ENCODE measurements at places on chromosomes 4 and X. TPM values are rescaled to one million over a fixed set of nuclear protein-coding genes. Genes with fewer than 3 reads are reported as not detected.

The IL1RAPL2 gene
- total RNA-seq, result not detected

The C4orf51 gene
- not detected for total RNA-seq

The OTOP1 gene
- not detected for total RNA-seq

The CUL4B gene
- total RNA-seq, result 10.1 TPM

The PPP1R2C gene
- not detected for total RNA-seq

The PDCL2 gene
- not detected for total RNA-seq

The POU3F4 gene
- total RNA-seq, result not detected

The AADAT gene
- 2.3 TPM for total RNA-seq

The NALF2 gene
- not detected for total RNA-seq

The POF1B gene
- not detected for total RNA-seq

The XG gene
- total RNA-seq, result 10.7 TPM

The LGI2 gene
- total RNA-seq, result 0.08 TPM

The PPBP gene
- total RNA-seq, result not detected

The CACNA1F gene
- total RNA-seq, result not detected

The SPANXC gene
- not detected for total RNA-seq

All from smooth muscle cell of the coronary artery (primary cell).